NCI-H1092 (cell line): ENCODE measurements at places on chromosomes 5 and 9.

DNA sequence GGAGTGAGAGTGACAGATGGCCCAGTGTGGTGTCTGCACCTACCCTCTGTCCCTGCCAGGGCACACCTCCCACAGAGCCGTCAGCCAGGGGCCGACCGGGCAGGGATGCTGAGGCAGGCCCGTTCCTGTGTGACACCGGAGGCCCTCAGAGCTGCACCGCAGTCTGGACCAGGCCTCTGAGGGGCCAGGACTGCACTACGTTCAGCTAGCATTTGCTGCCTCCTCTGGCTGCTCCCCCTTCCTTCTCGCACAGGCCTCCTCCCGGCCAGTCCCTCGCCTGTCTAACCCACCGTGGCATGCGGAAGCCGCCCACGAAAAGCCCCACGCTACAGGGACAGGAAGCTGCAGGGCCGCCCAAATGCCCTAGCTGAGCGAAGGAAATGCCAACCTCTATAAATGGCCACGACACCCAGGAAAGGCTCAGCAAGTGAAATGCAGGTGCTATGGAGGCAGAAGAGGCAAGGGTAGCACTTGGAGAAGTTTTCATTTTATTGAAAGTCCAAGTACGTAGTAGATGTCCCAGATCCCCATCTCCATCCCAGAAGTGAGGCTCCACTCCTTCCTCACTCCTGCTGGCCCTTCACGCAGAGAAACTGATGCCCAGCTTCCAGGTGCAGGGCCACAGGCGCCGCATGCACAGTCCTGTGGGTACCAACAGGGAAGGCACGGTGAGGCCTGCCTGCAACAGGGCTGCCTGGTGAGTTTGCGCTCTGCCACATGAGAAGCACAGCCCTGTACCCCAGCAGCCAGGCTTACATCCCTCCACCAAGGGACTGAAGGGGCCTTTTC, 38.7 kb downstream of the MAPK9 start:
- DNase-seq = no peak

- no peak for DNase-seq
Measured at GRCh38 chr5:61371474-61371873, 39.4 kb downstream of the ZSWIM6 start.

GRCh38 chr9:114701988-114702387, 20.0 kb upstream of the TEX48 start:
- DNase-seq = no peak

DNA sequence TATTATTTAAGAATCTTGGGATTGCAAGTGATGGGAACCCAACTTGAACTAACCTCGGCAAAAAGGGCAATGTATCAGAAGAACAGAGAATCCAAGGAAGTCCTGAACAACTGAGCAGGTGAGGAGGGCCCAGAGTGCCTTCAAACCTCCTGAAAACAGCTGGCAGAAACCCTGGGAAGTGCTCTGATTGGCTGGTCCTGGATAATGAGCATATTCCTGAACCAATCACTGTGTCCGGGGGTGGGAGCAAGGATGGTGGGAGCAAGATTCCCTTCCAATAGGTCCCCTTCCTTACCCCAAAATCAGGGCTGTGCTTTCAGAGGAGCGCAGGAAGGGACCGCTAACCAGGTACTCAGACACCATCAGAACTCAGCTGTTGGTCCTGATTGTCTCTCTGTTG, 31.9 kb upstream of the TBC1D2 start:
- DNase-seq = no peak

- DNase-seq = no peak
Measured at GRCh38 chr5:4081466-4081865, 485.8 kb downstream of the IRX1 start.

DNA sequence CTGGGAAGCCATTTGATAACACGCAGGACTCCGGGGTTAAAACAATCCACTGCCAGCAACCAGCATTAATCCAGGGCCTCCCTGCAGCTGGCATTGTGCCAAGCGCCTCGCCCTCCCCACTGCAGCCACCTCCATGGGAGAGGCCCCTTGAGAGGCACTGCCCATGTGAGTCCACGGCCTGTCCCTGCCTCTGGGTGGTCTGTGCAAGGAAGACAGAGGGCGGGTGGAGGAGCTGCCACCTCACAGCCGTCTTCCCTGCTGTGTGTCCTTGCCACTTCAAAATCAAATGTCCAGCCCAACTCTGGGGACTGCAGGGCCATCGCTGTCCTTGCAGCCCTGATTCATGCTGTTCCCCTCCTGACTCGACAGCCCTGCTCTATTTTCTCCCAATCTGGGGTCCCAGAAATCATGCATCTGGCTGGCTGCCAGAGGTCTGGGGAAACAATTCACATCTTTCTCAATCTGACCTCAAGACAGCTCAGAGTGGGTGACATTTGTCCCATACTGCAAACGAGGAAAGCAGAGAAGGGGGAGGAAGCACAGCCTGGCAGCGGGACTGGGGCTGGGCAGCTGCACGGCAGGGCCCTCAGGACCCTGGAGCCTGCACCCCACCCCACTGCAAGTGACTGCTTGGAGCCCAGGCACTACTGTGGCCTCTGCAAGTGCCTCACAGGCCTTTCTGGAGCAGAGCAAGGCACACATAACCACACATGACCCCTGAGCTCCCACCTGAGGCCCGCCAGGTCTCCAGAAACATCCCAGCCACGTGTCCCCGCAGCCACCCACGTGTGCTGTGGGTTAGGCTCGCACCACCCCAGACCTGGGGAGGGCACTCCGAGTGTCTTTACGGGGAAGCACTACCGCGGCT, 15.7 kb downstream of the BRD3OS start:
- no peak for DNase-seq

DNA sequence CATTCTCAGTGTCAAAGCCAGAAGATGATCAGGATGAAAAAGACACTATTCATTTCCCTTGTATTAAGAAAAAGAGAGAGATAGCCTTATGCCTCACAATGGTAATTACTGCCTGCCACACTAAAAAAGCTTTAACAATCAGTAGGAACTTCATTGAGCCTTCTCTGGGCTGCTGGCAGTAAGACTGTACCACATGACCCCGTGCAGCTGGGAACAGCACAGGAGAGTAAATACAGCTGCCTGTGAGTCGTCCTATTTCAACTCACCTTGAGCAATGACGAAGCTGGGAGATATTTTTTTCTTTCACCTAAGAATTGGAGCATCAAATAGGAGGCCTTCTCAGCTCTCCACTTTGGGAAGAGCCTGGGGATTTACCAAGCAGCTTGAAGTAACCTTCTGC, 316.3 kb downstream of the GABRB2 start:
- peak; percentile 27 for DNase-seq

GRCh38 chr9:130088051-130088450, 34.3 kb downstream of the GPR107 start:
- no peak for DNase-seq

DNA sequence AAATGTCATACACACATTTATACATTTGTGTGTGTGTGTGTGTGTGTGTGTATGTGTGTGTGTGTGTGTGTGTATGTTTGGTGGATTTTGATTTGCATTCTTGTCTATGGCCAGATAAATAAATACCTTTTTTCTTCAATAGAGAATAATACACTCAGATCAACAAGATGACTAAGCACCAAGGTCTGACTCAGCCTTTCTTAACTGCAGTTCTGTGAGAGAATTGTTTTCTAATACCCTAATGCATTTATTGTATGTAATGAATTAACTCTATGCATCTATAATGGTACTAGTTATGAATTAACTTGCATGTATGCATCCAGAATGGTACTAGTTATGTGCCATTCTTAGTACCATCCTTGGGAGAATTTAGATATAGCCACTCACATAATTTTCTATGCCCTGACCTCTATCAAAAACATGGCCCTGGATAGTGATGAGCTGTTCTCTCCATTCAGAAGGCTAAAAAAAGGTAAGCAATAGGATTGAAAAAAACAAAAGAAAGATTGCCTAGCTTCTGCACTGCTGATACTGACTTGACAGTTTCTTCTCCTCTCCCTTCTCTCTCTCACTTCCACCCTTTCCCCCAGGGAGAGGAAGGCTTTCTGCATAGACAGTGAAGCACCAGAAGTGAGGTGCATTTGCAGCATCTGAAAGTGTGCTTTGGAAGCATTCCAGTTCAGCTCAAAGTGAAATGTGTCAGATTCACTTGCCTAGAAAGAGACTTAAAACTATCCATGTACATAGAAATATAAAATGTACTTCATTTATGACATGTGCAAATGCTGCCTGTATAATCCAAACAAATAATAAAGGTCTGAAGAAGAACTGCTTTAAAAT, 55.1 kb upstream of the CCDC112 start:
- DNase-seq = no peak
